Suppressor macrophage (primary cell): ENCODE measurements at places on chromosomes 12 and 14.

- no peak for DNase-seq
Observed at GRCh38 chr12:42343721-42344120, 17.8 kb downstream of the PPHLN1 start.

GRCh38 chr12:26786865-26787514 lies 46.0 kb downstream of the ITPR2 start:
- no peak for DNase-seq

- no peak for DNase-seq
Observed at GRCh38 chr14:101774006-101774795, 12.7 kb downstream of the PPP2R5C start.

DNA sequence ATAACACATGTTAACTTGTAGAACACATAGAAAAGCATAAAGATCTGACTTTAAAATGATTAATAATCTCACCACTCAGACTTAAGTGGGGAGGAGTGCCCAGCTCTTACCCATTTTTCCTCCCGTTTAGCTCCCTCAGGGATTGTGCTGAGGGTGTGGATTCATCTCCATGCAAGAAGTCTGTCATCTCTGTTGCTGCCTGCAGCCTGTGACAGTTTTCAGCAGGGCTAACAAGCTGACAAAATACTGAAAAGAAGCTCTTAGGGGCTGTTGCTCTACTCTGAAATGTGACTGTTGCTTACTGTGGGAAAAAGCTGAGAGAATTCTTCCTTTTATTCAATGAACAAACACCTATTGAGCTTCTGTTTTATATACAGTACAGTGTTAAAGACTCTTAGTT lies 216.2 kb downstream of the CPNE8 start:
- no peak for DNase-seq

GRCh38 chr12:39830852-39831520 lies 211.4 kb upstream of the ABCD2 start:
- no peak for DNase-seq

DNA sequence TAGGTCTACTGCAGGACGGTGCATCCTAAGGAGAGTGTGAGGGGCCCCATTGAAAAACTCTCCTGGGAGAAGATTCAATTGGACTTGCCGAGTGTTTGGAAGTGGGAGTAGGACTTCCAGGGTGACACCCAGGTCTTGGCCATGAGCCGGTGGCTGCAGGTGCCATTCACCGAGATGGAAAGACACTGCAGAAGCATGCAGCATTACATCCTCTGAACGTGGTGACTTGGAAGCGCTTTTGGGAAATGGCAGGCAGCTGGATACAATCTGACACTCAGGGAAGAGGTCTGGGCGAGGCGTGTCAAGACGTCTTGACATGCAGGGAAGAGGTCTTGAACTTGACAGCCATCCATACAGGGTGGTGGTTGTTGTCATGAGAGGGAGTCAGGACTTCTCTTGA lies 126.9 kb downstream of the PAPOLA start:
- DNase-seq = no peak

DNA sequence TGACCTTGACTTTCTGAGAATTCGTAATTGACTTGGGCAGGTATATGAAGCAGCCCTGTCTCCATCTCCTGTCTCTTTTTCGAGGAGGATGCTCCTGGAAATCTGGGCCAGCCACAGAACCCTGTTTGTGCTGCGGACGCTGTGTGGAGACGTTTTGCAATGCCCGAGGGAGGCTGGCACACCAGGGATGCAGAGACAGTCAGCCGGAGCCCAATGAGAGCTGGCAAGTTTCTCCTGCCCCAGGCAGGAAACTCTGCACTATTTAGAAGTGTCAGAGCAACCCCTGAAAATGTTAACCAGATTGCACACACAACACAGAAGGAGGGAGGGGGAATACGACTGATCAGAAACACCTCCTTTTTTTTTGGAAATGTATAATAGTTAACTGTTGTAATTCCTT lies 103.2 kb upstream of the DYRK2 start:
- no peak for DNase-seq

DNA sequence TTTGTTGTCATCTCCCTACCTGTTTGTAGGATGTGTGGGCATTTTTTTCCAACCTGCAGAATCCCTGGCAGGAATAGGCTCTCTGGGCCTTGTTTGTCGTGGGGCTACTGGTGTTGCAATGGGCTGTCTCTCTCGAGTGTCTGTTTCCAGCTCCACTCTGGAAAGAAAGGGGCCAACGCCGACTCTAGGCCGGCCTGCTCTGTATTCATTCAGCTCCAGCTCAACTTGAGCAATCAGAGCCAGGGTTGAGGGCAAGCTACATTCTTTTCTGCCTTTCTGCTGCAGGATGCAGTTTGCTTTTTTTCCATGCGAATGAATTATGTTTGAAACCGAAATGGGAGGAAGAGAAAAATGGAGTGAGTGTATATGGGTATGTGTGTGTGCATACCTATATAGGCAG lies 2.3 kb downstream of the JDP2 start:
- DNase-seq = no peak

DNA sequence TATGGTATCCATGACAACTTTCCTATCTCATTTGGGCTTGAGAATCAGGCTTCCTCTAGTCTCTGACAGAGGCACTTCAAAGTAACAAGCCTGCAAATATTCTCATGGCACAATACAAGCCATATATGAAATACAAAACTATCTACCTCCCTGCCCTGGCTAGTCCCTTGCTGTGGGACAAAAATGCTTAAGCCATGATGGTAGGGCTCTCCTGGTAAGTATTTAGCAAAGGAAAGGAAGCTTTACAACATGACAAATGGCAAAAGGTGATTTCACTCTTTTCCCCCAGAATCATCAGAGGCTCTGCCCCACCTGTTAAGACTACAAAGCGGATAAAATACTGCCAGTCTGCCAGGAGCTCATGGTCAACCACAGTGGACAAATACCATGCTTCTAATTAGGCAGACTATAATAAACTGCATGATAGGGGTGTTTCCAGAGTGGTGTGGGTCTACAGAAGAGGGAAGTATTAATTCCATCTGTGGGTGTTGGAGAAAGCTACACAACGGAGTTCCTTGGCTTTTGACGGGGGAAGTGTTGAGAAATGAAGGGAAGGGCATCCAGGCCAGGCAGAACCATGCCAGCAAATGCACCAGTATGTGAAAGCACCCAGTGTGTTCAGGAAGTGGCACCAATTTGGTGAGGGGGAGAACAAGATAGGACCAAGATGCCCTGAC lies 92.9 kb downstream of the SPTSSA start:
- DNase-seq = peak; percentile 83

DNA sequence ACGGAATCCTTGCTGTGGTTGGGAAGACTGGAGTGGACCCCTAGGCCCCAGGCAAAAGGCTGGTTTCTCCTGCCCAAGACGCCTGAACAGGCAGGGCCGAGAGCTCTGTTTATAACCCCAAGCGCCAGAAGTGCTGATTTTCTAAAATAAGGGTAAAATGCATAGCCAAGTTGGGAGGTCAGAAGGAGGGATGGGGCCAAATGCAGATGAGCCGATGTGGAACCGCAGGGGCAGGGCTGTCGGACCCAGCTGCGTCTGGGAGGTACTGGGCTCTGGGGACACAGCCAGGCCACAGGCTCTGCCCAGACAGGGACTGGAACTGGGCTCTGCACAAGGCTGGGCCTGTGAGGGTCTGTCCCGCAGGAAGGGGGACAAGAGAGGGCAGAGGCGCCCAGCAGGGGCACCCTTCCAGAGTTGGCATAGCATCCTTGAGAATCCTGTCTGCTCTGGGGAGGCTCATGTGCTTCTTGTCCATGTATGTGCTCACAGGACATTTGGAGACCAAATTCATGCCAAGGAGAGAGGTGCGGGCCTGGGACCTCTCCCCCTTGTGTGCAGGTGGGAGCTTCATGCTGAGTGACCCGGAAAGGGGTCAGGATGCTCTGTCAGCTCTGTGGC lies 49.1 kb downstream of the JAG2 start:
- DNase-seq = no peak

GRCh38 chr12:25725470-25725869 lies 172.4 kb upstream of the LMNTD1 start:
- no peak for DNase-seq

DNA sequence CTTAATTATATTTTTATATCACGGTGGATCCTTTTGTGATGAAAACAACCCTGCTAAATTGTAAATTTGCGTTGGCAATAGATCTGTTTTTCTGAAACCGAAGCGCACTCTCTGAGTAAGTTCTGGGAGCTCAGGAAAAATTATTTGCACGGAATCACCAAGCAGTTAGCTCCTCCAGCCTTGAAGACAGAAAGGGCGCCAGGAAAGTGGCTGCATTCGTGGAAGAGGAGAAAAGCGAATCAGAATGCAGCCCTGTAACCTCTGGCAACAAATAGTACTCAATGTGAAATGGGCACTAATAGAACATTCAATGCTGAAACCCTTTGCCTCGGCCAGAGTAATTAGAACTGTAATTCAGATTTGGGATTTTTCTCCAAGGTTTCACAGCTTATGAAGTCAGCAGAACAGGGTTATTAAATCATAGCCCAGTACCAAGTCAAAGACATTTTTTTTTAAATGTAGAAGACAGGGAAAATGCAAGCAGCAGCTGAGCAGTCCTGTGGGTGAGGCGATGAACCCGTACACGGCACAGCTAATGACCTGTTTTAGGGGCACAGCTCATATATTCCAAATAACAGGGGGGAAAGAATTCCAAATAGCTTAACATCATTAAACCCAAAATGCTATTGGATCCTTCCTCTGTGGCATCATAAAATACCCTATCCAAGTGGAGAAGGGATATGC lies 251.4 kb downstream of the EGLN3 start:
- DNase-seq = no peak

- peak; percentile 83 for DNase-seq
Observed at GRCh38 chr12:124566161-124566996, 1.0 kb downstream of the NCOR2 start.

GRCh38 chr14:103802356-103802755 lies 45.0 kb downstream of the PPP1R13B start:
- DNase-seq = peak; percentile 23

DNA sequence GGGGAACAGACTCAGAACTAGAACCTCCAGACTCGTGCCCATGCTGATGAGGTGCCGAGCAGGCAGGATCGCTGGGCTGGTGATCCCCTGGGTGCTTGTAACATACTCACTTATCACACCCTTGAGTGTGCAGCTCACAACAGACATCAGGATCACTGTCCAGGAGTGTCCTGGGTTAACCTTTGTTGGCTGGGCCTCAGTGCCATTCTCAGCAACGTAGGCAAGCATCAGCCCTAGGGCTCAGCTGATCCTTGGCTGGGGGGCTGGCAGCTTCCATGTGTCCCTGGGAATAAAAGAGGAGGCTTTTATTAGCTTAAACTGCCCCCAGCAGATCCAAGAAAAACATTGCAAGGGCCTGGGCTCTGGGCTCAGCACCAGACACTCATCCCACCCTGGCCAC lies 1.6 kb downstream of the TMEM229B start:
- DNase-seq = no peak

DNA sequence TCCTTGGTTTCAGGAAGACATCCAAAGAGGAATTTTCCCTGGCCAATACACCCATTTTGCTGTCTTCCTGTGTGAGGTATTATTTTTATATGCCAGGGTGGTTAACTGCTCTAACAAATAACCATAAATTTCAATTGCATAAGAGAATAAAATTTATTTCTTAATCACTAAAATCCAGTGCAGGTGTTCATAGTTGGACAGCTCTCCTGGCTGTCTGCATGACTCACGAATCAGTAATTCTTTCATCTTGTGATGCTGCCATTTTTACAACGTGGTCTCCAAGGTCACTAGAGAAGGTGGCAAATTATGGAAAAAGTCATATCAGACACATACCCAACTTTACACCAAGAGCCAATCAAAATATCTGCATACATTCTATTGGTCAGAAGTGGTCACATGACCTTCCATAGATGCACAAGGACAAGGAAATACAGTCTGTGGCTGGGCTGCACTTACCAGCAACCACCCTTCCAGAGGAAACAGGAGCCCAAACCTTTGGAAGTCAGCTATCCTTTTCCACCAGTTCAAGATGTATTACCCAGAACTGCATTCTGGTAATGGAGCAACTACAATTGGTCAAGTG lies 193.5 kb upstream of the PLEKHG7 start:
- DNase-seq = no peak

DNA sequence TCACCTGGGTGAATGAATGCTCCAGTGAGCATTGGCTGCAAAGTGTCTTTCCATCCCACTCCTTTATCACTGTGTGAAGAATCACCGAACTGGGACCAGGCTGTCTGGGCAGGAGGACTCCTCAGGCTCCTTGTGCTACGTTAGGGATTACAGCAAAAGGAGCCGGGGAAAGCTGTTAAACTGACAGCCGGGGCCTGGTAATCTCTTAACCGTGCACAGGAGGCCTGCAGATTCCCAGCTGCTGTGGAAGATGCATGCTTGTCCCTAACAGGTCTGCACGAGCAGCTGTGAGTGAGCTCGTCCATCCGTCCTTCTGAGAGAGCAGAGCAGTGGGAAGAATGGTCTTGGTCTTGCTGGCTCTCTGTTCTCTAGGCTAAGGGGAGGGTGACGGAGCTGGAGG lies 231.5 kb downstream of the AACS start:
- no peak for DNase-seq
